ENCODE measurements at places on chromosomes 6 and 20. TPM values are rescaled to one million over a fixed set of nuclear protein-coding genes. Genes with fewer than 3 reads are reported as not detected.

DNA sequence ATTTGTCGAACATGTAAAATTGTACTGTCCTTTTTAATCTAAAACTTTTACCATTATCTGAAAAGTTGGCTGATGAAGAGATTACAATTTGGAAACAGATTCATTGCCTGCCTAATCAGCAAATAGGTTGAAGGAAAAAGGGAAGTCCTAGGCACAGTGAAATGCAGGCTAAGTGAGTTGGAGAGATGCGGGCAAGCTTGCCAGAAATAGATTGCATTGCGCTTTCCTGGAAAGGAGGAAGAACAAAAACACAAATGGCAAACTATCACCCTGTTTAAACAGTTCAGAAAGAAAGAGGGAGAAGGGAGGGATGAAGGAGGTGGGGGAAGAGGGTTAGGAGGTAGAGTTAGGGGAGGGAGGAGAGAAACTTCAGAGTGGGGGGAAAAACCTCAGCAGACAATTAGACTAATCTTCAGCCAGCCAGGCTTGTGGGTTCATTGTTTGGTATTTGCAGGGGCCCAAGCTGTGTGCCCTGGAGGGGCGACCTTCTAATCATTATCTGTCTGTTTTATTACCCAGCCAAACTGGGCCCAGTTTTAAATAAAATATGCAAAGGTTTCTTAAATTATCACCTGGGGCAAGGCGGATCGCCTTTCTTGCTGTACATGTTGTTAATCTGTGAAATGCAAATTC is 465.2 kb downstream of the TFAP2B start:
- no peak for DNase-seq
- H3K36me3 ChIP-seq: no peaks in the 10 kb centered on the region
- H3K4me3 ChIP-seq: no peak overlapping the region
- H3K27ac ChIP-seq: no peak overlapping the region

The PTK6 gene
- total RNA-seq: 1.2 TPM

- H3K27me3 ChIP-seq: peaks cover 5% of the 10 kb centered on the region
- H3K27ac ChIP-seq: no peak overlapping the region
- no peak overlapping the region for H3K4me3 ChIP-seq
- no peaks in the 10 kb centered on the region for H3K36me3 ChIP-seq
Measured at GRCh38 chr6:148138573-148138972, 204.1 kb upstream of the SASH1 start.

- DNase-seq: no peak
- peaks cover 8% of the 10 kb centered on the region for H3K27me3 ChIP-seq
- H3K4me3 ChIP-seq: no peak overlapping the region
- H3K27ac ChIP-seq: no peak overlapping the region
Measured at GRCh38 chr6:39422238-39422637, 99.7 kb upstream of the KCNK16 start.
